ENCODE measurements at places on chromosomes 4 and X. TPM values are rescaled to one million over a fixed set of nuclear protein-coding genes. Genes with fewer than 3 reads are reported as not detected.
A peak's percentile ranks its signal among the peaks of the same experiment; 100 is the strongest.

GRCh38 chrX:136214551-136214950 lies 36.6 kb downstream of the MAP7D3 start:
- no peak overlapping the region for H3K27ac ChIP-seq
- no peaks in the 10 kb centered on the region for H3K27me3 ChIP-seq
- no peaks in the 10 kb centered on the region for H3K36me3 ChIP-seq

DNA sequence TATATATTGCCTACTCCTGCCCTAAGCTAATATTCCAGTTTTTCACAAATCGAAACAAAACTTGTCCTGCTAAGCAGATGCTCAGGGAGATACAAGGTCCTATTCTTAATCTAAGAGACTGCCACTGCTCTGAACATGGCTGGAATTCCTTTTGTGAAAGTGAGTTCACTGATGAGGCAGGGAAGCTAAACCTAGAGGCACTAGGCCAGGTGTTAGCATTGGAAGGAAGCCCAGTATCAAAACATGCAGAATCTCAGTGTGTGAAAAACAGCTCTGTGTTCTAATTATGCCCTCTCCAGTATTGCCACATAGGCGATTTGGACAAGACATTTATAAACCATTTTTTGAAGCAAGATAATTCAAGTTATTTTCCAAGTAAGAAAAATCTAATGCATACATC lies 47.6 kb downstream of the ABCG2 start:
- DNase-seq: no peak
- H3K27ac ChIP-seq: no peak overlapping the region
- no peaks in the 10 kb centered on the region for H3K4me1 ChIP-seq
- no peak overlapping the region for H3K4me3 ChIP-seq
- no peaks in the 10 kb centered on the region for H3K36me3 ChIP-seq

GRCh38 chr4:125043486-125043885 lies 271.3 kb upstream of the FAT4 start:
- H3K27me3 ChIP-seq: no peaks in the 10 kb centered on the region
- no peak for DNase-seq
- no peak overlapping the region for H3K27ac ChIP-seq
- H3K4me3 ChIP-seq: no peak overlapping the region

Gene NUDT6
- polyA plus RNA-seq: 22.5 TPM

Gene CXXC4
- polyA plus RNA-seq: 0.58 TPM

- H3K27me3 ChIP-seq: no peaks in the 10 kb centered on the region
- H3K36me3 ChIP-seq: no peaks in the 10 kb centered on the region
- H3K27ac ChIP-seq: no peak overlapping the region
- no peak for DNase-seq
- H3K4me1 ChIP-seq: no peaks in the 10 kb centered on the region
- H3K4me3 ChIP-seq: no peak overlapping the region
Observed at GRCh38 chr4:138765442-138765841, 250.1 kb upstream of the NOCT start.

- no peak for DNase-seq
- H3K27me3 ChIP-seq: no peaks in the 10 kb centered on the region
- no peaks in the 10 kb centered on the region for H3K4me1 ChIP-seq
- H3K36me3 ChIP-seq: no peaks in the 10 kb centered on the region
- H3K27ac ChIP-seq: no peak overlapping the region
- H3K4me3 ChIP-seq: no peak overlapping the region
Observed at GRCh38 chr4:151983854-151984253, 223.0 kb upstream of the GATB start.

DNA sequence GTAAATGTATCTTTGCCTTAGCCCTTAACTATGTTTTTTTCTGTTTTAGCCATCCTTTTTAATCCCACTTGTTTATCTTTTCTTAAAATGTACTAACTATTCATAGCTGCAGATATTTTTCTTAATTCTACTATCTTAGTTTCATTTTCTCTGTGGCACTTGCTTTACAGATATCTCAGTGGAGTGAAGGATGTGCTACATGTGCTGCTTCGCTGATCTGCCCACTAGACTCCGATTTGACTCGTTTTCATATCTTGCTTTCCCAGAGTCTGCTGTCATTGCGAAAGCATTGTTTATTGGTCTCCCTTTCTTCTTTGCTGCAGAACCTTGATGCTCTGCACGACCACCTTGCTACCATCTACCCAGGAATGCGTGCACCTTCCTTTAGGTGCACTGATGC lies 30.6 kb downstream of the GUCY1B1 start:
- peaks cover 34% of the 10 kb centered on the region for H3K36me3 ChIP-seq
- DNase-seq: no peak

- H3K27ac ChIP-seq: no peak overlapping the region
- H3K4me3 ChIP-seq: no peak overlapping the region
- DNase-seq: no peak
- H3K4me1 ChIP-seq: no peaks in the 10 kb centered on the region
Observed at GRCh38 chr4:187937557-187937956, 58.0 kb upstream of the ZFP42 start.

Gene XAGE2
- polyA plus RNA-seq: not detected

Gene MAGEA4
- polyA plus RNA-seq: not detected

- no peaks in the 10 kb centered on the region for H3K36me3 ChIP-seq
- H3K4me3 ChIP-seq: no peak overlapping the region
- no peak overlapping the region for H3K27ac ChIP-seq
- H3K4me1 ChIP-seq: no peaks in the 10 kb centered on the region
- no peak for DNase-seq
Observed at GRCh38 chr4:87745064-87745807, 54.1 kb upstream of the IBSP start.

GRCh38 chrX:74527350-74527749 lies 87.1 kb downstream of the RLIM start:
- H3K27ac ChIP-seq: no peak overlapping the region
- no peak overlapping the region for H3K4me3 ChIP-seq
- no peaks in the 10 kb centered on the region for H3K36me3 ChIP-seq
- H3K27me3 ChIP-seq: no peaks in the 10 kb centered on the region

Gene NLGN4X
- 1.2 TPM for polyA plus RNA-seq

DNA sequence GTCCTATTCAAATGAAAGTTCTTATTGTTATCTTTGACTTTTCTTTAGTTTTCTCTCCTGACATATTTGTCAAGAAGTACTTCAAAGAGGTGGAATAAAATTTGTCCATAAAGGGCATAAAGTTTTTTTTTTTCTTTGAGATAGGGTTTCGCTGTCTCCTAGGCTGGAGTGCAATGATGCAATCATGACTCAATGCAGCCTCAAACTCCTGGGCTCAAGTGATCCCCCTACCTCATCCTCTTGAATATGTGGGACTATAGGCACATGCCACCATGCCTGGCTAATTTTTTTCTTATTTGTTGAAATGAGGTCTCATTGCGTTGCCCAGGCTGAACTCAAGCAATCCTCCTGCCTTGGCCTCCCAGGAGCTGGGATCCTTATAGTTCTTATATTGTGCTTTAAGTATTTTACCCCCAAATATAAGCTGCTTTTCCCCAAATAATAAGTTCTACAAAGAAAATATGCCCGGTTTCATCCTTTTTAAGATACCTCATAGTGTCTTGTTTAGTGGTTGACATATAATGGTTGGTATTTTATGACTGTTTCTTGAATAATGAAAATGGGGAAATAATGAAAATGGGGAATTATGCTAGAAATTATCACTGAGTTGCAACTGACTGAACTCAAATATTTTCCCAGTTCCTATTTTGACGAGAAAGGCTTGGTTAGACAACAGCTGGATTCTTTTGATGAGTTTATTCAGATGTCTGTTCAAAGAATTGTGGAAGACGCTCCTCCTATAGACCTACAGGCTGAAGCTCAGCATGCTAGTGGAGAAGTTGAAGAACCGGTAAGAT lies 11.6 kb downstream of the POLR2B start:
- no peak for DNase-seq
- no peak overlapping the region for H3K4me3 ChIP-seq
- H3K27me3 ChIP-seq: no peaks in the 10 kb centered on the region
- peaks cover 6% of the 10 kb centered on the region for H3K4me1 ChIP-seq
- H3K27ac ChIP-seq: no peak overlapping the region
- H3K36me3 ChIP-seq: peaks cover 61% of the 10 kb centered on the region

Gene RHOXF2
- polyA plus RNA-seq: not detected

- no peaks in the 10 kb centered on the region for H3K36me3 ChIP-seq
- no peak for DNase-seq
- H3K27ac ChIP-seq: no peak overlapping the region
- no peaks in the 10 kb centered on the region for H3K4me1 ChIP-seq
Observed at GRCh38 chrX:93591398-93591797, 82.0 kb downstream of the NAP1L3 start.

- DNase-seq: no peak
- peaks cover 2% of the 10 kb centered on the region for H3K4me1 ChIP-seq
- H3K36me3 ChIP-seq: no peaks in the 10 kb centered on the region
- H3K27ac ChIP-seq: peak overlapping the region; percentile 26
- no peaks in the 10 kb centered on the region for H3K27me3 ChIP-seq
- no peak overlapping the region for H3K4me3 ChIP-seq
Observed at GRCh38 chrX:1492421-1493012, 39.8 kb upstream of the ASMTL start.

Gene FABP2
- not detected for polyA plus RNA-seq

GRCh38 chr4:54695788-54696187 lies 38.0 kb downstream of the KIT start:
- H3K4me1 ChIP-seq: no peaks in the 10 kb centered on the region
- no peak for DNase-seq
- H3K27ac ChIP-seq: no peak overlapping the region
- no peak overlapping the region for H3K4me3 ChIP-seq
- H3K36me3 ChIP-seq: no peaks in the 10 kb centered on the region

DNA sequence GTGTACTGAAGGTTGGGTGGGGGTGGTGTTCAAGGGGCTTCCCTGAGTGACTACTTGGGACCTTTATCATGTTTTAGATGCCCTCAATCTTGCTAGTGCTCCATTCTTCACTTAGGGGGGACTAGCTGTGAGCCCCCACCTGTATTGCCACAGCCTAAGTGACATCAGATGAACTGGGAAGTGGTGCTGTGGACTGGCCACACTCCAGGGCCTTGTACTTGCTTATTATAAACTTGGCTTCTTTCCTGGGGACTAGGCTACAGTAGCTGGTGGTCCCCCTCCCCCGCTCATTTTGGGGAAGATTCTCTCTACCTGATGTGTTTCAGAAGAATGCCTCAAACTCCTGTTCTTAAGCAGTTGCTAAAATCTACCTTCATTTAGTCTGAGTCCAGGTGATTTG lies 46.7 kb upstream of the WDR1 start:
- DNase-seq: peak; percentile 29
- no peaks in the 10 kb centered on the region for H3K36me3 ChIP-seq
- no peak overlapping the region for H3K4me3 ChIP-seq
- no peaks in the 10 kb centered on the region for H3K4me1 ChIP-seq
- no peaks in the 10 kb centered on the region for H3K27me3 ChIP-seq

GRCh38 chr4:177339477-177340374 lies 30.1 kb downstream of the NEIL3 start:
- no peak overlapping the region for H3K27ac ChIP-seq
- no peak for DNase-seq
- peaks cover 5% of the 10 kb centered on the region for H3K4me1 ChIP-seq
- no peaks in the 10 kb centered on the region for H3K36me3 ChIP-seq

- H3K4me1 ChIP-seq: no peaks in the 10 kb centered on the region
- H3K27me3 ChIP-seq: no peaks in the 10 kb centered on the region
- no peak overlapping the region for H3K4me3 ChIP-seq
- H3K27ac ChIP-seq: no peak overlapping the region
- DNase-seq: no peak
- no peaks in the 10 kb centered on the region for H3K36me3 ChIP-seq
Observed at GRCh38 chr4:38894322-38894982, 26.8 kb downstream of the FAM114A1 start.

DNA sequence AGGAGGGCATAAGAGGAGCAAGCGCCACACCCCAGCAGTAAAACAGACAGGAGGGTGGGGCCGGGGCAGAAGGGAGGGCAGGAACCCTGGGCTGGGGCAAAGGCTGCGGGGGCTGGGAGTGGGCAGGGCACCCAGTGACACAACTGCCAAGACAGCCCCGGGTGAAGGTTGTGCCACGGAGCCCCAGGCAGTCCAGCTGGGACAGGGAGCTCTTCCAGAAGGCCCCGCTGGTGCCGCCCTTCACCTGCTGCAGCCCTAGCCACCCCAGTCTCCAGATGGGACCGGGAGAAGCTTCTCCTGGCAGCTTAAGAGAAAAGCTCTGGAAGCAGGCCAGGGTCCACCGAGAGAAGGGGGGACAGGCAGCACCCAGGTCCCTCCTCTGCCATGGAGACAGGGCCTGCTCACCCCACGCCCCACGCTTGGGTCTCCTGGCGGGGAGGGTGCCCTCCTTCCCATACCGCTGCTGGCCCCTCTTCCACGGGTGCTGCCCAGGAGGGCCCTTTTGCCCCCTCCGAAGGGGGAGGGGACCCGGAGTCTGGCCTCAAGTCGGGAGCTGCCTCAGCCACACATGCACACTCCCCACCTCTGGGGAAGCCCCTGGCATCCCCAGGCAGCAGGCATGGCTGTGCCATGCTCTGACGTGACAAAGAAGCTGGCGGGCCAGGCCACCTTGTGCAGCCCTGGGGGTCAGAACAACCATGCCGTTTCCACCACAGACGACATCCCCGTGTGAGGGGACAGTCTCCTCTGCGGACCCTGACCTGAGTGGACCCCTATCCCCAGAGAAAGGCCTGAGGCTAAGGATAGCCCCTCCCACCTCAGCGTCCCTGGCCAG lies 1.5 kb downstream of the DGKQ start:
- DNase-seq: no peak
- peaks cover 17% of the 10 kb centered on the region for H3K4me1 ChIP-seq

GRCh38 chrX:24377911-24378468 lies 17.6 kb downstream of the SUPT20HL1 start:
- H3K4me1 ChIP-seq: no peaks in the 10 kb centered on the region
- no peak overlapping the region for H3K27ac ChIP-seq
- H3K36me3 ChIP-seq: no peaks in the 10 kb centered on the region
- no peak overlapping the region for H3K4me3 ChIP-seq
- no peaks in the 10 kb centered on the region for H3K27me3 ChIP-seq

Gene GASK1B
- polyA plus RNA-seq: 38.5 TPM

DNA sequence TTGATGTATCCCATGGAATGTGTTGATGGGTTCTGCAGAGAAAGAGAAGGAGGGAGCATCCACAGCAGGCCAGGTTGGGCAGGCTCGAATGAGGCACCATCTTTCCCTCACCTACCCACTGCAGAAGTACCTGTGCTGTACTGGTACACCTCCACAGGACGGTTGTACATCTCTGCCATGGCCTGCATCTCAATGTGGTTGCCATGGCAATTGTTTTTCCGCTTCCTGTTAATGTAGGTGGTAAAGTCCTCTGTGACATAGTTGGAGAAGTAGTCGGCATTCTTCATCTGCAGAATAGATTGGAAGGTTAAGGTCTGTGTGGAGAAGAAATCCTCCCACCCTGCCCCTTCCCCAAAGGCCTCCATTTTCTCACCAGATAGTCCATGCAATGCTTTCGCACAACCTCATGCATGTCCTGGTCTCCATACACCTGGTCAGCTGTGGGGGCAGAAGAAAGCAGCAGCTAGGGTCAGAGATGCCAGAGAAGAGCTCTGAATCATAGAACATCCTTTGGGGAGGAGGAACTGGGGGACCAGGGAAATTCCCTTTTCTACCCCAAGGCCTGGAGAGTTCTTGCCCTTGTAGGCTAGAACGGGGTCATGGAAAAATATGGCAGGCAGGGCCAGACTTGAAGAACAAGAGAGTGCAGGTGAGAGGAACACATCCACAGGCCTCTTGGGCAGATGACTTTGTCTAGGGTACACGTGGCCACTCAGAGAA lies 15.9 kb upstream of the PIM2 start:
- no peak overlapping the region for H3K4me3 ChIP-seq
- no peak for DNase-seq
- H3K27me3 ChIP-seq: no peaks in the 10 kb centered on the region
- peaks cover 6% of the 10 kb centered on the region for H3K4me1 ChIP-seq
- H3K36me3 ChIP-seq: peaks cover 31% of the 10 kb centered on the region
- H3K27ac ChIP-seq: no peak overlapping the region

GRCh38 chr4:173763389-173763788 lies 233.4 kb upstream of the HAND2 start:
- H3K27ac ChIP-seq: no peak overlapping the region
- peaks cover 15% of the 10 kb centered on the region for H3K4me1 ChIP-seq
- H3K4me3 ChIP-seq: no peak overlapping the region

Measured in heart left ventricle (tissue), 16 donors.